ENCODE measurements at places on chromosomes 16 and 17.

GRCh38 chr16:85310868-85311585 lies 198.8 kb upstream of the CIBAR2 start:
- DNase-seq, result no peak

DNA sequence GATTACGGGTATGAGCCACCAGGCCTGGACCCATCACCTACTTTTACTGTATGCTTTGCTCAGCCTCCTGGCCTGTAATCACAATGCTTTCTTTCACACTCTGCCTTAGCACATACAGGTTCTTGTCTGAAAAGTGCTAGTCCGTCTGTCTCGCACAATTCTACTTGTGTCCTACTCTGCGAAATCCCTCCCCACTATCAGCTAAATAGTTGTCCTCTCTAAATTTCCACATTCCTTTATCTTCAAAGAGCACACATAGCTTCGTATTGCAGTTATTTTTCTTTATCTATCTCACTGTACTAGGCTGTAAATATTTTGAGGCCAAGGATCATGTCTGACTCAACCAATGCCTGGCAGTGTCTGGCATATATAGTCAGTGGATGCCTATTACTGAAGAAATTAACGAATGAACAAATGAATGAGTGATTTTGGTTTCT lies 38.5 kb upstream of the ETV4 start:
- DNase-seq, result no peak

DNA sequence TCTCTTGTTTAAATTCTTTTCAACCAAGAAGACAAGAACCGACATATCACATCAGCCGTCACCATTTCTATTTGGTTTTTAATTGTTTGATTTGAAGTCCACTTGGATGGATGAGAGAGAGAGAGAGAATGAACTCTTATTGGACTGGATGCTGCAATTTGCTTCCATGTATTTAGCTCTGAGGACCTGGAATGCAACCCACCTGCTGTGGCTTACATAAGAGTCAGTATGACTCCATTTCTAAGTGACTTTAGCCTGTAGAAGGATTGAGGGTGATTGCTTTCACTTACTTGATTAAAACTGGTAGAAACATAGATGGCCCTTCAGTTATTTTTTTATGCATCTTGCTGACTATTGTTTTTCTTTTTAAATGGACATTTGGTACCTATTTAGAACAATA lies 296.1 kb downstream of the CNTNAP4 start:
- DNase-seq, result no peak

- DNase-seq, result no peak
These were observed 90.7 kb downstream of the WWP2 start for GRCh38 chr16:69852815-69853214.

- DNase-seq, result no peak
These were observed 7.0 kb downstream of the MT2A start for GRCh38 chr16:56615353-56615752.

DNA sequence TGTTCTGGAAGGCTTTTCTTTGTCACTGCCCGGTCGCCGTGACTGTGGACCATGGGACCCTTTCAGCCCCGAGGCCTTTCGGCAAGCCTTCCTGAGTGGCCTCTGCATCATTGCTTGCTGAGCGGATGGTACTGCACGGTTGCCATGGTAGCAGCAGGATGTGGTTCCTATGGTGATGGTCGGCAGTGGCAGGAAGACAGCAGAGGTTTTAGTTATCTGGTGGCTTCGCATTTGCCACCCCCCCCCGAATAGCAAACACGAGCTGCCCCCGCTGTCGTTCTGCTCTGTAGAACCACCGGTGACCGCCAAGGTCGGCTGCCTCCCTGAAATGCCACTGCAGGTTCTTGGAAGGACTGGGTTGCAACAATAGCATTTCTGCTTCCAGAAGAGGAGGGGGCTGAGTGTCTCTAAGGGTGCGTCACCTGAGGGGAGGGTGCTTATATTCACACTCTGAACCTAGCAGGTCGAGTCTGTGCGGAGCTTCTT lies 76.6 kb downstream of the CMIP start:
- peak; percentile 71 for DNase-seq

DNA sequence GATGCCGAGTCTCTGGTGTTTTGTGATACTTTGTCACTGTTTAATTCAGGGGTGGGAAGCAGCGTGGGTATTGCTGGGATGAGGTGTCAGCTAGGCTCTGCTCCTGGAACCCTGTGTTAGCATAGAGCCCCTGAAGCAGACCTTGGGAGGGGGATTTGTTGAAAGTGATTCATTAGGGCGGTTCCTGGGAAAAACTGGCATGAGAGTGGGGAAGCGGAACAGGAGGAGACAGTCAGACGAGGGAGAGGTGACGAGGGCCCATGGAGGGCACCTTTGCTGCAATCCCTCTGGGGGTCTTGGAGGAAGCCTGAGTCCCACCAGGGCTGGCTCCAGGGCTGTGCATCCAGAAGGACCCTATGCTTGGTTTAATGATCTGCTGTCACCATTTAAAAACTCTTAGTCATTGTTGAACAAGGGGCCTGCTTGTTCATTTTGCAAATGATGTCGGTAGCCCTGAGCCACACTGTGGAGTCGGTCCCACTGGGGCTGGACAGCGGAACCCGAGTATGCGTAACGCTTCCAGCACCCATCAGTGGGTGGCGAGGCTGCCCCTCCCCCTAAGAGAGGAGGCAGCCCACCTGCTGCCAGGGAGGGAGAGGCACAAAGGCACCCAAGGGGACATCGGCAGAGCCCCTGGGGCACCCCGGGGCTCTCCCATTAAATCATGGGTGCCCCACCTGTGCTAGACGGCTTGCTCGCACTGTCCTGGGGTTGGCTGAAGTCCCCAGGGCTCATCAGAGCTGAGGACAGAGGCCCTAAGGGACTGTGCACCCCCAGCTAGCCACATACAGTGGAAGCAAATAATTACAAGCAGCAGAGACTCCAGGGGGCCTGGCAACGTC lies 35.4 kb downstream of the WFDC1 start:
- no peak for DNase-seq

DNA sequence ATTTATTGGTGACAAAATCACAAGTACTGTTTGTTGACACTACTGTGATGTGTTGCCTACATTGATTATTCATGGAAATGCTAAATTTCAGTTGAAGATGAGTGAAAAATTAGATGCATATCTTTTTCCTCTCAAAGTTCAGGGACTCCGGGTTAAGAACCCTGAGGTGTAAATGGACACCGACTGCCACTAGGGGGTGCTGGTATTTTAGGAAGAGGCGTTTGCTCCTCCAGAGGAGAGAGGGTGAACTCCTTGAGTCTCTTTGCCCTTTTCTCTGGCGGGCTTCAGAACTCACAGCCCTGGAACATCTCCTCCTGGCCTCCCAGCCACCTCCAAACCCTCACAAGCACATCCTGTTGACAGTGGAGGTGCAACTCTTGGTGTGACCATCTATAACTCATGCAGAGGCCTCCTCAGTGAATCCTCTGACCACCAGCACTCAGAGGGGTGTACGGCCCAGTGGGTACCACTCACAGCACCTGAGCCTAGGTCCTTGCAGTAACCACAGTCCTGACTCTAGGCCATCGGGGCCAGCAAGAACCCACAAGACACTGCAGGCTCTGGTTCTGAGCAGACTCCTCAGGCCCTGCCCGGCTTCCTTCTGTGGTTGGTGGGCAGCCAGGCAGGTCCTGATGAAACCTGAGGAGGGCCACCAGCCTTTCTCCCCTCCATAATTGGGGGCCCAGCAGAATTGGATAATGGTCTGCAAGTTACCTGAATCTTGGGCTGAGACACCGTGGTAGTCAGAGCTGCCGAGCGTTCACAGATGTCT lies 26.2 kb upstream of the PIK3R5 start:
- DNase-seq, result peak; percentile 63

DNA sequence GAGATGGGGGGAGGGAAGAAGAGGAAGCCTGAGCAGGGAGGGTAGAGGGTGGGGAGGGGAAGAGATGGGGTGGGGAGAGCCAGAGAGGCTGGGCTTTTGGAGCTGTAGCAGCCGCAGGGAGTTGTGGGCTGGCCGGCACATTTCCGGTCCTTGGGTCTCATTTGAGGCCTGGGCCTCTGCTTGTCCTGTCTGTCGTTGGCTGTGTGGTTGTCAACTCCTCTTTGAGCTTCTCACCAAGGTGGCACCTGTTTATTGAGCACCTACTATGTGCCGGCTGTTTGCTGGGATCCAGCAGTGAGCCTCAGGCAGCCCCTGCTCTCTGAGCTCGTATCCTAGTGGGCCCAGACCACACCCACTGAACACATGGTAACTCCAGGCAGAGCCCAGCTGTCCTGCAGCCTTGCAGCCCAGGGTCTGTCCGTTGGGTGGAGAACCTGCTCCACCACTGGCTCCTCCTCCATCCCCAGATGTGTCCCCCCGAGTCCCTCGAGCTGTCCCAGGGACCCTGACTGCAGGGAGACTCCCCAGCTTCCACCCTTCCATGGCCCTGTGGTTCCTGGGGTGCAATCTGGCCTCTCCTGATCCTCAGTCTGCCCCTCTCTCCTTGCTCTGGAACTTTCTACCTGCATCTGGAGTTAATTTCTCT lies 164.9 kb downstream of the IRF8 start:
- no peak for DNase-seq

DNA sequence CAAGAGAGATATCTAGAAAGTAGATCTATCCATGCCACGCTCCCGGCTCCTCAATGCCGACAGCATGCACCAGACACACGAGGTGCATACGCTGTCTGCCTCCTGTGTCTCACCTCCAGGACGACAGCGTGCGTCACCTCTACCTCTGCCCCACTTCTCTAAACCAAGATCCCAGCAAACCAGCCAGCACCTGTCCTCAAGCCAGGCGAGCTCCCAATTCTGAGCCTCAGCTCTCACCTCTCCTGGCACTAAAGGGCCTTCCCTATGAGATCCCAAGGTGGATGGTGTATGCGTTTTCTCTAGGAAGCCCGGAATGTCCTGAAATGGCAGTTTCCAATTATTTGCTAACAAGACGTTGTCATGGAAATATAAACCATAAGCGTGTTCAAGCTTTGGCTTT lies 36.2 kb upstream of the RCVRN start:
- no peak for DNase-seq

Data from stimulated activated effector memory CD8-positive, alpha-beta T cell treated with anti-CD3 and anti-CD28 coated beads, Interleukin-12 subunit alpha, Interleukin-12 subunit beta, amount 100 ng/mL, for 72 hours (primary cell).